ENCODE measurements at places on chromosomes 5 and 9. TPM values are rescaled to one million over a fixed set of nuclear protein-coding genes. Genes with fewer than 3 reads are reported as not detected.

GRCh38 chr9:126919193-126919592 is 4.6 kb downstream of the RALGPS1 start:
- no peak for DNase-seq

DNA sequence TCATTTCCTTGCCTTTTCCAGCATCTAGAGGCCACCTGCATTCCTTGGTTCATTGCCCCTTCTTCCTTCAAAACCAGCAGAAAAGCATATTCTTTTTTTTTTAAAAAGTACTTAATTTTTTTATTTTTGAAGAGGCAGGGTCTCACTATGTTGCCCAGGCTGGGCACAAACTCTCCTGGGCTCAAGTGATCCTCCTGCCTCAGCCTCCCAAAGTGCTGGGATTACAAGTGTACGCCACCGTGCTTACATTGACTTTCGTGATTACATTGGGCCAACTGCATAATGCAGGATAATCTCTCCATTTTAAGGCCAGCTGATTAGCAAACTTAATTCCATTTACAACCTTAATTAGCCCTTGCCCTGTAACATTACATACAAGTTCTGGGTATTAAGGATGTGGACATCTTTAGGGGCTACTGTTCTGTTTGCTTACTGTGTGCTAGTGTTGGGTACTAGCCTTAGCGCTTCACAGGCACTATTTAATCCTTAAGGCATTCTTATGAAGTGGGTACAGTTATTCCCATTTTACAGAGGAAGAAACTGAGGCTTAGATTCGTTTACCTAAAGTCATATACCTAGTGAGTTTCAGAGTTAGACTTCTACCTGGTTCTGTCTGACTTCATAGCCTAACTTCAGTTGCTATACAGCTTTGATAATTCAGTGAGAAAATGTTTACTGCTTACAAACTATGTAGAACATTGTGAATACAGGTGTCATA is 33.7 kb downstream of the SLC25A51 start:
- DNase-seq = no peak

- DNase-seq = no peak
Measured at GRCh38 chr9:87640385-87640795, 85.5 kb upstream of the CTSL start.

- no peak for DNase-seq
Measured at GRCh38 chr9:97575673-97576200, 57.4 kb downstream of the TSTD2 start.

DNA sequence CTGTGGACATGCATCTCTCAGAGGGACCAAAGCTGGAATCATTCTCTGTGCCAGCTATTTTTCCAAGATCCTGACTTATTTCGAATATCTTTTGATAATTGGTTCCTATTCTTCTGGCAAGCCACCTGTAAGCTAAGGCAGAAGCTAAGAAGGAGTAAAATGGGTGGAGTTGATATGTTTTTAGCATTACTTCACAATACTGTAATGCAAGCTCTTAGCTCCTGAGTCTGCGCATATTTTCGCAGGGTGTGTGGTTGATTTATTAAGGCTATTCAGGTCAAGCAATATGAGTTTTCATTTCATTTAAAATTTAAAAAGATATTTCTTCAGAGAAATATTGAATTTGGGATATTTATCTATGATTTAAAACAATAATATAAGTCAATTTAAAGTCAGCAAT is 158.5 kb upstream of the ADAMTS16 start:
- DNase-seq = no peak

GRCh38 chr9:89943309-89943708 is 338.5 kb downstream of the GADD45G start:
- no peak for DNase-seq

The SLC46A2 gene
- total RNA-seq = not detected

GRCh38 chr5:76548525-76549229 is 74.5 kb downstream of the F2RL2 start:
- DNase-seq = no peak

DNA sequence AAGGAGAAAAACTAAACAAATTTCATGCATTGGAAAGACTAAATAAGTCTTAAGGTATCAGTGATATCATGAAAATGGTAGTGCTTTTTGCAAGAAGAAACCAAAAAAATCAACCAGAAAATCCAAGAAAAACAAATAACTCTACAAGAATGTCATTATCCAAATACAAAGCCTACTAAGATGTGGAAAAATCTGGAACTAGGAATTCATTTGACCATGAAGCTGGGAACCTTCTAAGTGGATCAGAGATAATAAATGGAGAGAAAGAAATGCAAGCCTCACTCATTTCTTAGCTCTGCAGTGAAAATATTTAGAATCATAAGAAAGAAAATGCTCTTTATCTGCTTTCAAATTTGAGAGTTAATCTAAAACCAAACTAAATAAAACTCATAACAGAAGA is 51.3 kb downstream of the RASEF start:
- no peak for DNase-seq

Measured in H7 (cell line).